Cardiac muscle cell (in vitro differentiated cells and primary cell): ENCODE measurements at places on chromosomes 3 and 15. TPM values are rescaled to one million over a fixed set of nuclear protein-coding genes. Genes with fewer than 3 reads are reported as not detected.

The P2RY14 gene
- total RNA-seq = 0.12 and 0.56 TPM in 2 replicates

DNA sequence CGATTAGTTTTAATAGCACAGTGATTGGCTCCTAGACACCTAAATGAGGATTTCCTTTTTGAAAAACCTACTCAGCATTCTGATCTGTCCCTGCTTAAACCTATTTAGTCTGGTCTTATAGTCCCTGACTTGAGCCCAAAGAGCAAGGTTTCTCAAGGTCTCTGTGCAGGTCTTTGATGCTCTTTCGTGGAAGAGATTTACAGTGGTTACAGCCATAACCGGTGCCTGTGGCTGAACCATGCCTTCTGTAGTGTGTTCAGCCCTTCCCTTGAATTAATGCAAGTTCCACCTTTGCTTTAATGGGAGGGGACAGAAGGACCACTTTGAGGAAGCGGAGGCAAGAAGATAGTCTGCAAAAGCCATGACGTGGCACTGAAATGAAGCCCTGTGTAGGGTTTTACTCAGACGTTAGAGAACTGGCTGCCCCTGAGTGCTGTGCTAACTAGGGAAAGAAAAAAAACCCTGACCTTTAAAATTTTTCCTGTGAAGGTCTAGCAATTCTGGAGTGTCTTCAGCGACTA, 43.0 kb downstream of the ZBTB38 start:
- H3K27ac ChIP-seq = peak overlapping the region; percentile 70
- DNase-seq = no peak
- H3K27me3 ChIP-seq = no peaks in the 10 kb centered on the region

The SQOR gene
- 0.95 and 1.3 TPM in 2 replicates for total RNA-seq

DNA sequence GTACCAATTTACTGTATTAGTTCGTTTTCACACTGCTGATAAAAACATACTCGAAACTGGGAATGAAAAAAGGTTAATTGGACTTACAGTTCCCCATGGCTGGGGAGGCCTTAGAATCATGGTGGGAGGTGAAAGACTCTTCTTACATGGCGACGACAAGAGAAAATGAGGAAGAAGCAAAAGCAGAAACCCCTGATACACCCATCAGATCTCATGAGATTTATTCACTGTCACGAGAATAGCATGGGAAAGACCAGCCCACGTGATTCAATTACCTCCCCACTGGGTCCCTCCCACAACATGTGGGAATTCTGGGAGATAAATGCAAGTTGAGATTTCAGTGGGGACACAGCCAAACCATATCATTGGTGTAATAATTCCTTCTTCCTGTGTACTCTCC, 69.6 kb downstream of the C3orf20 start:
- no peak for DNase-seq
- H3K36me3 ChIP-seq = no peaks in the 10 kb centered on the region
- H3K27ac ChIP-seq = no peak overlapping the region
- no peaks in the 10 kb centered on the region for H3K4me1 ChIP-seq

DNA sequence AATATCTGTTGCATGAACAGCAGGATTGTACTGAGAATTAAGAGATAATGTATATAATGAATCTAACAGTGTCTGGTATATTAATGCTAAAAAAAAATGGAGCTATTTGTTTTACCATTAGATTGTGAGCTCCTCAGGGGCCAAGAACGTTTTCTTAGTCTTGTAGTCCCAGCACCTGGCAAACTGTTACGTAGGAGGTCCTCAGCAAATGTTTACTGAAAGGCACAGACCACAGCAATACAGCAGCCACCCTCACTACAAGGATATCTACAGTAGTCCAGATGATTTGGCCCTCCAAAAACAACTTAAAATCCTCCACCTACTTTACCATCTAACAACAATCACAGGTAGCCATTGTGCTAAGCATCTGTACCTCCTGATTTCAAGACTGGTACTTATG, 59.7 kb downstream of the MSL2 start:
- no peak for DNase-seq
- H3K36me3 ChIP-seq = peaks cover 5% of the 10 kb centered on the region
- H3K4me3 ChIP-seq = no peak overlapping the region
- no peaks in the 10 kb centered on the region for H3K27me3 ChIP-seq
- H3K4me1 ChIP-seq = peaks cover 14% of the 10 kb centered on the region

The CCRL2 gene
- total RNA-seq = 7.2 and 8.6 TPM in 2 replicates

DNA sequence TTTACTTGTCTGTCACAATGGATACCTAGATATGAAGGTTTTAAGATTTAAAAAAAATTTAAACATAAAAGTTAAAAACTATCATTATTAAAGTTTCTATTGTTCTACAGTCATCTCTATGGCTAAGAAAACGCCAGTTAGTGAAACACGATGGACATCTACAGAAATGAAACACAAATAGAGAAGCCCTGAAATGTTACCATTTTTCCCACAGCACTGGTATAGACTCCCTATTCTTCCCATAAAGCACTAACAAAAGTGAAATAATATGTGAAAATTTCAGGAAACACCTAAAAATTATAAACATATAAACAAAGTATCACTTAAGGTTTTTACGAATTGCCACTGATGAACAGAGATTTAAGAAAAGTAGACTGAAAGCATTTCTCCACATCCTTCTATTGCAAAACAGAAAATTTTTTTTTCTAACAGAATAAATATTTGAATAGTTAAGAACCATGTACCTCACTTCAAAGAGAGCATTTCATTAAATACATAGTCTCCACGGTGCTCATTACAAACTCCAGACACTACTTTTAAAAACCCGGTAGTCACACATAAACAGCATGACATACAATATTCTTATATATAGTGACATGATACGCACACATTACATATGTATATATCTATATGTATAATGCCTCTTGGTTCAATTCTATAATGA, 7.1 kb upstream of the NEK10 start:
- H3K4me3 ChIP-seq = no peak overlapping the region
- H3K36me3 ChIP-seq = peaks cover 13% of the 10 kb centered on the region
- no peak overlapping the region for H3K27ac ChIP-seq
- H3K4me1 ChIP-seq = no peaks in the 10 kb centered on the region
- no peak for DNase-seq
- H3K27me3 ChIP-seq = no peaks in the 10 kb centered on the region

DNA sequence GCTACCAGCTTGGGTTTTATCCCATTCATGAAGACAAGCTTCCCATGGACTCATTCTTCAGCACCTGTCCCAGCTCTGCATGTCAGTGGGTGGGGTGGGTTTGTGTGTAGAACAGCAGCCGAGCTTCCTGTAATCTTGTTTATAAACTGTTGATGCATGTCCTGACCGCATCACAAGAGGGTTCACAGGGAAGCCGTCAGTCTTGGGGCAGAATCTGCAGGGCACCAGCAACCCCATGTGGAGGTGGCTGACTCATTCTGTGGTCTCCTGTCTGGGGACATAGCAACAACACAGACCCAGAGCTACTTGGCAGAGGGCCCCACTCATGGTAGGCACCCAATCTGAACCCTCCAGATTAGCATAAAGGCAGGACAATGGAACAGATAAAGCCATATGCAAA, 35.6 kb downstream of the DAPK2 start:
- H3K27me3 ChIP-seq = no peaks in the 10 kb centered on the region
- no peaks in the 10 kb centered on the region for H3K36me3 ChIP-seq
- H3K4me3 ChIP-seq = no peak overlapping the region
- DNase-seq = no peak
- no peak overlapping the region for H3K27ac ChIP-seq

DNA sequence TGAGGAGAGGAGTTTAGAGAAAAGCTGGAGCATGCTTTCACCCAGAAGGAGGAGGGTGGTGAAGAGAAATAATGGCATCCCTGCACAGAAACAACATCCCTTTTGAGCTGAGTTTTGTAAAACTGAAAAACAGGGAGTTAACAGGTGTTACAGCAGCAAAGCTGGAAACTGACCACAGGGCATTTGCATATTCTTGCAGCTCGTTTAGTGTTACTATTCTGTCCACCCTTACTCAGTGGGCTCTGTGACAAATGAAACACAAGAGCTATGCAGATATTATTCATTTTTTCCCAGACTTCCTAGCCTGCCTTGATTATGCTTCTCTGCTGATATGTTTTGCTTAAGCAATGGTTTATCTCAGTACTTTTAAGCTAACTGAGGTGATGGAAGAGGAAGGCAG, 272.0 kb downstream of the NEK10 start:
- H3K4me1 ChIP-seq = no peaks in the 10 kb centered on the region
- no peak overlapping the region for H3K27ac ChIP-seq
- H3K27me3 ChIP-seq = no peaks in the 10 kb centered on the region
- no peak overlapping the region for H3K4me3 ChIP-seq

The CSTA gene
- total RNA-seq = not detected in 2 replicates

GRCh38 chr15:43283526-43283925, 16.8 kb upstream of the TGM5 start:
- H3K27ac ChIP-seq = no peak overlapping the region
- peaks cover 21% of the 10 kb centered on the region for H3K27me3 ChIP-seq
- H3K36me3 ChIP-seq = no peaks in the 10 kb centered on the region
- no peak for DNase-seq

The CNTN3 gene
- total RNA-seq = 0.09 and 0.18 TPM in 2 replicates

GRCh38 chr3:5302661-5303060, 115.2 kb downstream of the EDEM1 start:
- H3K27ac ChIP-seq = no peak overlapping the region
- peaks cover 36% of the 10 kb centered on the region for H3K4me1 ChIP-seq
- H3K4me3 ChIP-seq = no peak overlapping the region
- no peaks in the 10 kb centered on the region for H3K36me3 ChIP-seq
- H3K27me3 ChIP-seq = no peaks in the 10 kb centered on the region

DNA sequence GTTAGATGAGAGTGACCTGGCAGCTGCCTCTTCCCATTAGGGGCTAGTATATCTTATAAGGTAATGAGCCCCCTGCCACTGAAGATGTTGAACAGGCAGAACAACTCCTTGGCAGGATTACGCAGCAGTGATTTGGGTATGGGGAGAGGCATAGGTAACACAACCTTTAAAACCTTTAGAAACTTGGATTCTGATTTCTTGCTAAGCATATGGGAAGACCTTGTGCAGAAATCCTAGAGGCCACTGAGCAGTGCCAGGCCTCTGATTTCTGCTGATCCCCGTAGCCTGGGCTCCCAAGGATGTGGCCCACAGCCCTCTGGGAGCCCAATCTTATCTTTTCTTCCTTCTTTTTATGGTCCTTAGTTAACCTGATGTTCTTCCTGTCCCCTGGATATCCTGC, 237.9 kb upstream of the ROPN1 start:
- no peaks in the 10 kb centered on the region for H3K36me3 ChIP-seq
- peaks cover 16% of the 10 kb centered on the region for H3K27me3 ChIP-seq
- DNase-seq = no peak

The PIERCE2 gene
- total RNA-seq = 7.7 and 8.6 TPM in 2 replicates

DNA sequence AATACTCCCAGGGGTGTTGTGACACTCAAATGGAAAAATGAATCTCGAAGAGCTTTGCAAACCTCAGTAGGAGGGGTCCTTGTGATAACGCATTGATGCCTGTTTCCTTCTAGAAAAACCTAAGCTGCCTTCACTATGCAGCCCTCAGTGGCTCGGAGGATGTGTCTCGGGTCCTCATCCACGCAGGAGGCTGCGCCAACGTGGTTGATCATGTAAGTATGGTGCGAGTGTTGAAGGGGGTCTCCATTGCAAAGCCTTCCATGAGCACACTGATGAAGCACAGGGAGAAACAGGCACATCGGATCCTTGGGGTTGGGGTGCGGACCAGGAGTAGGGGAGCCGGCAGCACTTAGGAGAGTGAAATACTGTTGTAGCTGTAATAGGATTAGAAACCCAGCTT, 22.3 kb downstream of the ANKDD1A start:
- DNase-seq = no peak
- no peak overlapping the region for H3K27ac ChIP-seq
- H3K36me3 ChIP-seq = no peaks in the 10 kb centered on the region
- H3K27me3 ChIP-seq = no peaks in the 10 kb centered on the region
- H3K4me3 ChIP-seq = no peak overlapping the region

The ARPP21 gene
- 0.32 TPM in 1 of 2 replicates, not detected in the other for total RNA-seq

- no peak for DNase-seq
- H3K4me3 ChIP-seq = no peak overlapping the region
- no peaks in the 10 kb centered on the region for H3K27me3 ChIP-seq
- H3K27ac ChIP-seq = no peak overlapping the region
Measured at GRCh38 chr15:92402751-92403150, 9.1 kb downstream of the ST8SIA2 start.

The PDCD6IP gene
- total RNA-seq = 103 and 219 TPM in 2 replicates

The TM4SF18 gene
- total RNA-seq = 0.33 TPM in 1 of 2 replicates, not detected in the other

The TMEM108 gene
- 0.49 and 1.6 TPM in 2 replicates for total RNA-seq

- no peaks in the 10 kb centered on the region for H3K27me3 ChIP-seq
- no peak overlapping the region for H3K4me3 ChIP-seq
- H3K4me1 ChIP-seq = no peaks in the 10 kb centered on the region
- DNase-seq = no peak
- H3K36me3 ChIP-seq = no peaks in the 10 kb centered on the region
- H3K27ac ChIP-seq = no peak overlapping the region
Measured at GRCh38 chr15:52759969-52760368, 30.2 kb downstream of the ONECUT1 start.

DNA sequence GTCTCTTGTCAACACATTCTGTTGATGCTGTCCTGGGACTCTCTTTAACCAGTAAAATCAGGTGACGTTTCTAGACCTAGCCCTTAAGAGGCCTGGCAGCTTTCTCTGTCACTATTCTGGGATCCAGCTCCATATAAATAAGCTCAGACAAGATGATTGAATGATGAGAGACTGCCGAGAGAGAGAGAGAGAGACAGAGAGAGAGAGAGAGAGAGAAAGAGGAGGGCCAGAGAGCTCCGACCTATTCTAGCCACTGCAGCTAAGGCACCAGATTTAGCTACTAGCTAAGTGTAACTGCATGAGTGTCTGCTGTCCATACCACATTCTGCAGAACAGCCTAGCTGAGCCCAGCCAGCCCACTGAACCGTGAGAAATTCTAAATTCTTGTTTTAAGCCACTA, 36.1 kb upstream of the CTXND1 start:
- DNase-seq = no peak
- peak overlapping the region; percentile 82 for H3K27ac ChIP-seq
- H3K4me1 ChIP-seq = peaks cover 21% of the 10 kb centered on the region
- H3K4me3 ChIP-seq = no peak overlapping the region
- H3K27me3 ChIP-seq = no peaks in the 10 kb centered on the region
- H3K36me3 ChIP-seq = no peaks in the 10 kb centered on the region

DNA sequence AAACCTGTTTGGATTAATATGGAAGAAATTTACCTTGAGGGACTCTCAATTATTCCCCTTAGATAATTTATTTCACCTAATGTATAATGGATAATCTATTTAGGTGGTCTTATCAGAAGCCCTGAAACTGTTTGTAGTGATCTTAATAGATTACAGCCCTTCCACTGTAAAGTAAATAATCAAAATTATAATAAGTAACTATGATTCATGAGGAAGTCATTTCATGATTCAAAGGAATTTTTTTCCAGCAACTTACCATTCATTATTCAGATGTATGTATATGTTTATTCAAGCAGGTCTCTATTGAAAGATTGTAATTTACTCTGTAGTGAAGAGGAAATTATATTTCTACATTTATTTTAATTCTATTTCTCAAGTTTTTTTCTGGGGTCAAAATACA, 250.6 kb upstream of the ROBO1 start:
- H3K27ac ChIP-seq = no peak overlapping the region
- H3K4me3 ChIP-seq = no peak overlapping the region
- DNase-seq = no peak
- no peaks in the 10 kb centered on the region for H3K27me3 ChIP-seq

The RPL32 gene
- total RNA-seq = 824 and 1,421 TPM in 2 replicates
